ENCODE measurements at places on chromosomes 12 and 14.

DNA sequence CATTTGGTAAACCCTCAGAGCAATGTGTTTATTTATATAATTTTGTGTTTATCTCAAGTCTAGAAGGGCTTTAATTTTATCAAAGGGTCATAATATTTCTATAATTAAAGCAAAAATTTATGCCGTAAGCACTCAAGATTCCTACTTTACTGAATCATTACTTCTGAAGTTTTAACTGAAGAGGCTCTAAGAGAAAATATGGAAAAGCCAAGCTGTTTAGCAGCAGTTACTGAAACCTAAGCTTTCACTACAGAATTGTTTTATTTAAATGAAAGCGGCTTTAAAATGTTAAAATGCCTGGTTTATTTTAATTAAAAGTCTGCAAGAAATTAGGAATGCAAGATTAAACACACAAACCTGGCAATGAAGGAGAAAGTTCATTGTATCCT is 73.9 kb upstream of the BBS10 start:
- no peak for DNase-seq

- no peak for DNase-seq
Observed at GRCh38 chr12:6199531-6200255, 507 bp upstream of the CD9 start.

DNA sequence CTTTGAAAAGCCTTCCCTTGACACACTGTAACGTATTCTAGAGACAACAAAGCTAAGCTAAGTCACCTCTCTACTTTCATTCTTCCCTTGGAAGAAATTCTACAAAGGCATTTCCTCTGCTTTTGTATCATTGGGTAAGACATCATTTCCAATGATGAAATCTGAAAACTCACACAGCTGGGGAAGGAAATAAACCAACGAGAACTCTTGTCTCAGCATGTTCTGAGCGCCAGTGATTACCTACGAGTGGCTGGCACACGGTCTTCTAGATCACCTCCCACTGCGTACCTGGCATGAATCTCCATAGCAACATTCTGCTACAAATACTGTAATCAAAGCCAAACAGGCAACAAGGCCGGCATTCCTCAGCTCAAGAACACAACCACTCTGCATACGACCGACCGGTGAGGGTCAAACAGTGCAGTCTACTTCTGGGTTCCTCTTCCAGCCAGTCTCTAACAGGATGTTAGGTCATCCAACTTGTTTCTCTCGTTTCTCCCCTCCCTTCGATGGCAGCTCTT is 7.6 kb downstream of the VPS37B start:
- DNase-seq, result peak; percentile 46

DNA sequence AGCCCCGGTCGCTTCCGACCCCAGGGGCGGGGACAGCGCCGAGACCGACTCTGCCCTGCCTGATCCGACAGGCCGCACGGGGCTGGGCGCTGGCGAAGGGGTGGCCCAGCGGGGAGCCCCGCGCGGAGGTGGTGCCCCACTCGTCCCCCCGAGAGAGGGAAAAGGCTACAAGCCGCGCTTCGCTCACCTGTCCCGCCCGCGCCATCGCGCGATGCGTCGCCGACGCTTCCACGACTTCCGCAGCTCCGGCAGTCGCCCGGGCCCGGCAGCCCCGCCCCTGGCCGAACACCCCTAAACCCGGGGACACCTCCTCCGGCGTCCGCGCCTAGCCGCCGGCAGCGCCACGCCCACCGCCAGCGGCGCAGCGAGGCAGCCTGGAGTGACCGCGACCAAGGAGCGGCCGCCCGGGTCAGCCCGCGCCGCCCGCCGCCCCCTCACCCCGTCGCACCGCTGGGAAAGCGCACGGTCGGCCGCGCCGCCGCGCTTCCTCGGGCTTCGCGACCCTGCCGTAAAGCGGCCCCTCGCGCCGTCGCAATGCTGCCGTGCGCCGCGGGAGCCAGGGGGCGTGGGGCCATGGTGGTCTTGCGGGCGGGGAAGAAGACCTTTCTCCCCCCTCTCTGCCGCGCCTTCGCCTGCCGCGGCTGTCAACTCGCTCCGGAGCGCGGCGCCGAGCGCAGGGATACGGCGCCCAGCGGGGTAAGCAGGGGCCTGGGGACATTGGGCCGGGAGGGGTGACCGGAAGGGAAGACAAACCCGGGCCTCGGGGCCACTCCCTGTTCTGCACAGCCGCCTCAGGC is at the start of the genes BAG5 and COA8:
Gene BAG5 (minus strand): TSS at position 229 of the 797 bp plus-strand sequence. CDS start 1,493 bp downstream, outside the sequence.
Gene COA8 (plus strand): TSS at position 532 of the 797 bp plus-strand sequence. CDS start 42 bp downstream, at position 574.
- DNase-seq, result peak; percentile 72

DNA sequence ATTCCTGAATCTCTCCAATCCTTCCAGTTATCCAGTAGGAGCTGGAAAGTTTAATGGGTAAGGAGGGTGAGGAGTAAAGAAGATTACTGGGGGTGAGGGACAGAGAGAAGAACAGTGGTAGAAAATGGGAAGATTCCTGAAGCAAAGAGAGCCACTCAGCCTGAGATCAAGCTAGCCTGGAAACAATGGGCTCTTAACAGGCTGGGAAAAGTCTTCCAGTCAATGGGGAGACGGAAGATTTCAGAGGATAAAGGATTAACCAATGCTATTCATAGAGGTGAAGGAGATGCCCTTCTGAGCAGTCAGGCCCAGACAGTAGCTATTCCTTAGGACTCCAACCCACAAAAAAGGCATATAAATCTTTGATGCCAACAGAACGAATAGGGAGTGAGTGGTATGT is 14.8 kb downstream of the GDF11 start:
- no peak for DNase-seq

Data from HAP-1 (cell line).